ENCODE measurements at places on chromosomes 6 and 20.

DNA sequence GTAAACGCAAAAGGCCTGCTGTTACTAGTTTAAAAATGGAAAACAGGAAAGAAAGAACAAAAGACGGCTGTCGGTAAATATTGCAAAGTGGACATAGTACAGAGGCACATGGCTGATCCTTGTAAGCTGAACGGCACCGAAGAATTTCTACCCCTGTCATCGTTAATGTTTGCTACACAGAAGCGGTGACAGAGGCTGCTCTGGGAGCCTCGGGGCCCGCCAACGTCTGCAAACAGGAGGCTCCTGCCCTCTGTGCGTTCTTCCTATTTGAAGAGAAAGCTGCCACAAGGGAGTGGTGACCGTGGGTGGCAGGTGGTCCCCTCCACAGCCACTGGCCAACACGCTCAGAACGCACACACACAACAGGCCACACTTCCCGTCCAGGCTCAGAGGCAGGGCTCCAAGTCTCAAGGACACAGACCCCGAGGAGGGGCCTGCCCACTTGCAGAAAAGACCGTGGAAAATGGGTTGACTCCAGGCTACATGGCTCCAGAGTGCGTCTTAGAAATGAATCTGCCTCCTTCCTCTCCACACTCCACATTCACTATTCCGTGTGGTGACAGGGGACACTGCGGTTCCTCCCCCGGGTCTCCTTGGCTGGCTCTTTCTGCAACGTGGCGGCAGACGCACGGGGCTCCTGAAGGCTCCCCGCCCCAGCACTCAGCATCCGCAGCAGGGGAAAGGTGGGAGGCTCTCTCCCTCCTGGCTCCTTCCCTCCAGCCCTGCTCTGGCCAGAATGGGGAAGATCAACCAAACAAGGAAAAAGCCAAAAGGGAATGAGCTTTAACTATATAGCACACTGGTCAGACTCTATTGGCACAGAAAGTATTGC, 64.5 kb downstream of the GMPR start:
- no peak for DNase-seq

GRCh38 chr6:13593720-13594119, 19.3 kb downstream of the SIRT5 start:
- DNase-seq = no peak

GRCh38 chr6:138509371-138509770, 10.1 kb upstream of the NHSL1 start:
- peak; percentile 53 for DNase-seq

GRCh38 chr6:24522228-24523176, 27.7 kb downstream of the ALDH5A1 start:
- DNase-seq = no peak

GRCh38 chr6:169859978-169860703, 108.7 kb downstream of the ERMARD start:
- no peak for DNase-seq

GRCh38 chr6:138560130-138560860, 61.0 kb upstream of the NHSL1 start:
- no peak for DNase-seq

DNA sequence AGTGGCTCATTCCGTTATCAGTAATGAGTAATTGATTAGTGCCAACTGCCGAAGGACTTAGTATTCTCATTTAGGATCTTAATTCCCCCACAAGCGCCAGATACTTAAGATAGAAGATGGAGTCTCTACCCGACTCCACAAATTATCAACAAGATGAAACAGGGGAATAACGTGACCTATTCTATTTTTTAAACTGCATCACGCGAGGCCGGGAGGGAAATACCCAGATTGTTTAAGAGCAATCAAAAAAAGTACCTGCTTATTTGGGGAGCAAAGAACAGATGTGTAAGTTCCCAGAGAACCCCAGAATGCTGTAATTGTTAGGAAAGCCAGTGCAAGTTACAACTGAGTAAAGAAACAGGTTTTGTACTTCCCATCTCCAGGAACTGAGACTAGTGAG, 1.1 kb upstream of the MAP3K5 start:
- DNase-seq = no peak

- DNase-seq = no peak
These were observed 72.4 kb upstream of the SMIM8 start for GRCh38 chr6:87250019-87250418.

GRCh38 chr6:87905101-87905641, 142.5 kb upstream of the SPACA1 start:
- no peak for DNase-seq

DNA sequence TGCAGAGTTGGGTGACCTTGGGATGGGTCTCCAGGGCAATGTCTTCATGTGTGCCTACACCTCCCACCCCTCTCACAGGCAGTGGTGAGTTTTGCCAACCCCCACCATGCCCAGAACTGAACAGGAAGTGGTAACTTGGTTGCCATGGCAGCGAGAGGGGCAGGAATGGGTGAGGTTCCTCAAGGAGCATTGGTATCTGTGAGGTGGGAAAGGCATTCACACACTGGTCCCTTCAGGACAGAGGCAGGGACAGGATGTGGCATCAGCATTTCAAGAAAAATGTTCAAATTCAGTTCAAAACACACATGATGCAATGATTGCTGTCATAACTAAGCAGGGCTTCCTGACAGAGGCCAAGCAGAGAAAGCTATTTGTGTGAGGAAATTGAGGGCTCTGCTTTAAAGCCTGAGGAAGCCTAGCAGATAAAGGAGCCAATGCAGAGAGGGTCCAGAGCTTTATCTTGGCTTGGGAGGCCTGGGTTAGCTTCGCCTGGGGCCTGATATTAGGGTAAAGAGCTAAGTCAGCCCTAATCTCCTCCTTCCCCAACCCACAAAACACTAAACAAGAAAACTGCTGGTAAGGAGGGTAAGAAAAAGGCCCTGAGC, 551 bp downstream of the TREML2 start:
- DNase-seq = no peak

DNA sequence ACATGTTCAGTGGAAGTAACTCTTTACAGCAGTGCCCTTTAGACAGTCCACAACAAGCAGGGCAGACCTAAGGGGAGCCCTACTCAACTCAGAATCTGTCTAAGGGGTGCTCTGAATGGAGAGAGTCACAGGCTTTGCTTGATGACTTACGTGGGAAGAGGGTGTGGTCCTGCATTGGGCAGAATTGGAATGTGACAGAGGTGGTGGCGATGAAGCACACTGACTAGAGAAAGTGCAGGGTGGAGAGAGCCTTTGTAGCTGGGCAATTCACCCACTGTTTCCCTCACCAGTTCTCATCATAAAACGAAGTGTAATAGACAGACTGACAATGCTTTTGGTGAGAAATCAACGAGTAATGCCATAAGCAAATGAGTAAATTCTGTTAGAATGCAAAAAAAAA, 11.2 kb downstream of the TP53INP2 start:
- no peak for DNase-seq

DNA sequence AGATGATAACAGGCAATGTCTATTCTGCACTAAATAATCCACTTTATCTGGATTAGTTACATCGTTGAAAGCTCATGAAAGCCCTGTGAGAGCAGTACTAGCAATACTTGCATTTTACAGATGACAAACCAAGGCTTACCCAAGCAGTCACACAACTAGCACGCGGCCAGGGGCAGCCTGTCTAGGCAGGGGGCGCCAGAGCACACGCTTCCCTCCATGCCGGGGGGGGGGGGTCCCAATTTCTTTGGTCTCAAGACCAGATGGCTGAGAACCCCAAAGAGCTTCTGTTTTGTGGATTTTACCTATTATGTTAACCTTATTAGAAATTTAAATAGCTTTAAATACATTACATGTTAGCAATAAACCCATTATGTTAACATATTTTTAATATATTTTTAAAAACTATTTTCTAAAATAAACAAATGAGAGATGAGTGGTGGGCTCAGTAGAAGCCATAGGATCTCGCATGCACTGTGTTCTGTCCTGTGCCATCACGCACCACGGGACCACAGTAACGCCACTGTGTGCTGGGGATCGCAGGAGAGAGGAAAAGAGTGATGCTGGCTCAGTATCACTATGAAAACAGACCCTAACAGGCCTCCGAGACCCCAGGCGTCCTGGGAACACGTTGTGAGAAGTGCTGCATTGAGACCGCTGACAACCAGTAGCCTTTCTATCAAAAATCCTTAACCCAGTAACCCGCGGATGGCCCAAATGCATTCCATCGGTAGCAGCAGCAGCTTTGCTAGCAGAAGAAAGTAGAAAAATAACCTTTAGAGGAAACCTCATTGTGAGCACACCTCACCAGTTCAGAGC, 5.3 kb upstream of the PRR18 start:
- peak; percentile 68 for DNase-seq

DNA sequence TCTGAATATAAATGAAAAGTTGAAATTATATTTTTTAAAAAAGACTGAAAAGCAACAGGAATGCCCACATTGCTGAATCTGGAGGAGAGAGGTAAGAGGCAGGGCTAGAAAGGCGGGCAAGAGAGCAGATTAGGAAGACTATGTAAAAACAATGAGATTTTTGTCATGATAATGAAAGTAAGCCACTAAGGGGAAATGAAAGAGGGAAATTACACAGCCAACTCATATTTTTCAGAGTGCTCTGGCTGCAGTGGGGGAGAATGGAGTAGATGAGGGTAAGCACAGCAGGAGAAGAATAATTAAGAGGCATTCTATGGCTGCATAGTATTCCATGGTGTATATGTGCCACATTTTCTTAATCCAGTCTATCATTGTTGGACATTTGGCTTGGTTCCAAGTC, 281.9 kb downstream of the PKHD1 start:
- DNase-seq = no peak

- no peak for DNase-seq
These were observed 208.4 kb downstream of the ANKRD60 start for GRCh38 chr20:58019850-58020625.

- DNase-seq = no peak
These were observed 4.6 kb upstream of the GJB7 start for GRCh38 chr6:87333591-87334181.

DNA sequence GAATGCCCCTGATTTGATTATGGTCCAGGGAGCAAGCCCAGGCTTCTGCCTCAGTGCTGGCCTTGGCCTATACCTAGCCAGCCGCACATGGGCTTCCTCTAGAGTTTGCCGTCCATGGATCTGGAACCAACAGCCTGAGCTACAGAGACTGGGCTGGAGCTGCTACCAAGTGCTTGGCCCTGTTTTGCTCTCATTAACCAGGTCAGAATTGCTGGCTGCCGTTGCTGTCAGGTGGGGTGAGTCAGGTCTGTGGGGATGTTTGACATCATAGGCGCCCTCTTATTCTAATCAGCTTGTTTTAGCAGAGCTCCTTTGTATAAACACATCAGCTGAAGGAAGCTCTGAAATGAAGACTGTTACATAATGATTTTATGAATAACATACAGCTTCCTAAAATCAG, 83.1 kb upstream of the PHACTR2 start:
- no peak for DNase-seq

DNA sequence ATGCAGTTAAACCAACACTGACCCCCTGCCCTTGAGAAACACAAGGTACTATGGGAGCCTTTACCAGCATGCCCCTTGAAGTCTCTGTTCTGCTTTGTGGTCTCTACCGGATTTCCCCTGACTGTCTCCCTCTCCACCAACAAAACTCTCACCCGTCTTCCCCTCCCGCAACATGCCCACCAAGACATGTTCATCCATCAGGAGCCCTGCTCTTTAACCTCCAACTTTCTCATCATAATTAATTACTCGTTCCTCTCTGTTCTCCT, 1.1 kb downstream of the ZNF165 start:
- no peak for DNase-seq

DNA sequence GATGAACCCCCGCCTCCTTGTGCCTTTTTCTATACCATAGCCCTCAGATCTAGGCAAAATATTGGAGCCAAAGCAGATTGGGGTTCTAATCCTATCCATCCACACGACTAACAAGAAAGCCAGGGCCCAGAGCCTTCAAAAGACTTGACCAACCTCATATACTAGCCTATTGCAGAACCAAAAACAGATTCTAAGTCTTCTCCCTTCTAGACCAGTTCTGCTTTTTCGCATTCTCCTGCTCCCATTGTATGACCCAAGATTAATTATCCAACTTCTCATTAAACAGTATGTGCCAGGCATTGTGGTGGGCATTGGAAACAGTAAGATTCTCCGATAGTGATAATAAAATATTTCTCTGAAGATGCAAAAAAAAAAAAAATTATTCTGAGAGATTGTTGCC, 113.7 kb upstream of the JARID2 start:
- DNase-seq = no peak

- no peak for DNase-seq
These were observed 155.2 kb upstream of the RIN2 start for GRCh38 chr20:19602675-19603375.

DNA sequence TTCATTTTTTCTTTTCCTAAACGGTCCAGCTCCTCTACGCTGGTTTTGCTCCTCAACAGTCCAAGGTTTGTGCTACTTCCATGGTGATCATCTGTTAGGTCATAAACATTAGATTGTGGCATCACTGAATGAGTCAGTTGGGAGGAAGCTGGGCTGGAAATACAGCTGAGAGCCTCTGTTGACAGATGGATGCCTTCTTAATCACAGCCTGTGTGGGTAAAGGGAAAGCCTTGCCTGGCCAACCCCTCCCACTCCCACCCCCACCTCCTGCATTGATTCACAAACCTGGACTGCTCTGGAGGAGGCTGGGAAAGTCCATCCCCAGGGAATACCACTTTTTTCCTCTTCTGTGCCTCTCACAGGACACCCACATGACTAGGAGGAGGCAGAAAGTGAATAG, 180.6 kb upstream of the CCN2 start:
- DNase-seq = peak; percentile 37

GRCh38 chr6:162917506-162917905, 189.7 kb downstream of the PACRG start:
- DNase-seq = no peak

DNA sequence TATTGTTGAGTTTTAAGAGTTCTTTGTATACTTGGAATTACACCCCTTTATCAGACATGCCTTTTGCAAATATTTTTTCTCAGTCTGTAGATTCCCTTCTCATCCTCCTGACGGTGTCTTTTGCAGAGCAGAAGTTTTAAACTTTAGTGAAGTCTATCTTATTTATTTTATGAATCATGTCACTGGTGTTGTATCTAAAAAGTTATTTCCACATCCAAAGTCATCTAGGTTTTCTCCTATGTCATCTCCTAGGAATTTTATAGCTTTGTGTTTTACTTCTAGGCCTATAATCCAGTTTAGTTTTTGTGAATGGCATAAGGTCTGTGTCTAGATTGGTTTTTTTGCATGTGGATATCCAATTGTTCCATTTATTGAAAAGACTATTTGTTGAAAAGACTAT, 271.3 kb downstream of the KIF16B start:
- no peak for DNase-seq

GRCh38 chr6:101585501-101585900, 192.0 kb downstream of the GRIK2 start:
- no peak for DNase-seq

- DNase-seq = no peak
These were observed 84.6 kb downstream of the KIF16B start for GRCh38 chr20:16488616-16489015.
